ENCODE measurements at places on chromosomes 5 and 9.

GRCh38 chr5:81265101-81265500 lies 32.0 kb downstream of the CKMT2 start:
- DNase-seq, result no peak

DNA sequence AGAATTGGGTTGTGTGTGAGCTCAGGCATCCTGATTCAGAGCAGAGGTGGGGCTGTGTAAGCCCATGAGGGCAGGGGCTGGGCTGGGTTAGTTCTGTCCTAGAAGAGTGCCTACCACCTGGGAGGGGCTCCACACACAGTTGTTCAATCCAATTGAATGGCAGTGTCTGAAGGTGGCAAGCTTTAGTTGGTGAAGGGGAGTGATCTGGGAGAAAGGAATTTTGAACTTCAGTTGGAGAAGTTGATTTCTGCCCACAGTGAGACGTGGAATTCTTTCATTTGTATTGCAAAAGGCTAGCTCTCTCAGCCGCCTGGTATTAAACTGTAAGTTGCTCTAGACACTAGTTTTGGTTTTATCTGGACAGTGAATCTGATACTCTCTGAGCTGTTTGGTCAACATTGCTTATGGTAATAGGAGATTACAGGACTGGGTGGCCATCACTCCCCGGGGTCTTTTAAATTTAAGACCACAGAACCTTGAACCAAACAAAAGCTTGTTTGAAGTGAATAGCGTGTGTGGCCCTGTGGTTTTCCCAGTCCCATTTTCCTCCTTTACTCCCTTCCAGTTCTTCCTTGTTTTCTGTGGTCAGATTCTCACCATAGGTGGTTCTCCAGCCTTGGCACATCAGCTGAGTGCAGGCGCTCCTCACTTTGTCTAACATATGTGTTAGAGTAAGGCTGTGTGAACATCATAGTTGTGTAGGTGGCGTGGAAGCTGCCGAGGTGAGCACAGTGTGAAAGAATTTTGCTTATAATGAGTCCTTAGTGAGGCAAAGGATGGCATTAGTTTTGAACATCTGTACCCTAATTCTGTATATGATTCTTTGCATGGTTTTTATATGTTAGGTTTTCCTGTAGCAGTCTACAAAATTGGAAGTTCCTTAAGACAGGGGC lies 78.0 kb downstream of the ARHGAP26 start:
- DNase-seq, result no peak

DNA sequence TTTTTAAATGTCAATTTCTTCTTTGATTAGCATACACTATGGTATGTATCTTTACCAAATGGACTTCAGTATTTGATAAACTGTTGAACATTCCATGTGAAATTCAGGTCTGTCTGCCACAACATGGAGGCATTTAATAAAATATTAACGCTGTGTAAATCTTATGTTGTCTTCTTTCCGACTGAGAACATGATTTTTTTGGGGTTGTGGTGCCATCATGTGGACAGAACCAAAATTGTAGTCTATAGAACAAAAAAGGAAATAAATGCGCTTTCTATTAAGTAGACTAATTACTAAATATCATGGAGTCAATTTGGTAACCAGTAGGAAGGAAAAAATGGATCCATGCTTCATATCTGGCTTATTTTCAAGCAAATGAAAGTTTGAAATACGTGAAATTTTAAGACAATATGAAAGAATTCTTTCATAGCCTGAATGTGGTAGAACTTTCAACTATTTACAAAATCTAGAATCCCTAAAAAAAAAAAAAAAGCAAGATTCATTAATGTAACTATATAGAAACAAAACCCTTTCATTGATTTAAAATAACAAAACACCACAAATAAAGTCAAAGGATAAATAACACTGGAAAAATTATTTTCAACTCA lies 2.8 kb upstream of the PLK2 start:
- DNase-seq, result no peak

GRCh38 chr5:155850370-155850769 lies 476.6 kb upstream of the SGCD start:
- no peak for DNase-seq

- DNase-seq, result peak; percentile 46
Measured at GRCh38 chr9:126471084-126471624, 142.6 kb upstream of the LMX1B start.

DNA sequence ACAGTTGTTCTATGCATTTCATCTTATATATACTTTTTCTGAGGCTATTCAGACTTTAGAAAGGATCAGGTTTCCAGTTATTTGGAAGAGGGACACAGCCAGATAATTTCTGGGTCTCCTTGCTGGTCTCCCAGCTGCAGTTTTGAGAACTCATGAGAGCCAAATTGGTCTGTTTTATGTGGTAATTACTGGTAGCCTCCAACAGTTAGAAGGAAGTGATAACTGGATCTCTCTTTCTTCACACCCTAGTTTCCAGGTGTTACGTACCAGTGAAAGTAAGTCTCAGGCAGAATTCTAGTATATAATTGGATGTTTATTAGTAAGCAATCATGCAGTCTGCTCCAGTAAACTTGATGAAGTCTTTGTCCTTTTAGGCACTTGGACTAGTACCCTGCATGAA lies 63.2 kb upstream of the RPS23 start:
- DNase-seq, result no peak

- no peak for DNase-seq
Measured at GRCh38 chr5:66812291-66812690, 216.1 kb downstream of the MAST4 start.

- no peak for DNase-seq
Measured at GRCh38 chr9:14530841-14531240, 162.4 kb downstream of the ZDHHC21 start.

GRCh38 chr5:168578006-168578405 lies 1.2 kb downstream of the PANK3 start:
- no peak for DNase-seq

DNA sequence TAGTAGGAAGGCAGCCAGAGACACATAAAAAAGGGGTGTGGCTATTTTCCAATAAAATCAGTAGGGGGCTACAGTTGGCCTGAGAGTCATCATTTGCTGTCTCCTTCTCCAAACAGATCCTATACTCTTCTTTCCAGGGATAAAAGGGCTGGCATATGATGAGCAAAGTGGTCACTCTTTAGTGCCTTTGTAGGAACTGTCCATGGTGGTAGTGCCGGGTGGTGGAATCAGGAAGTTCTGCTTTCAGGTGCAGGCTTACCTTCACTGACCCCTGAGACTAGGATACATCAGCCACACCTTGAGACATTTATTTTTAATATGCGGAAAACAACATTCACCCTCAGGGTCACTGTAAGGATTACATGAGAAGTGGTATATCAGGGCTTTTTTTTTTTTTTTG lies 80.8 kb downstream of the ASTN2 start:
- DNase-seq, result no peak

- no peak for DNase-seq
Measured at GRCh38 chr5:116308391-116308790, 223.6 kb downstream of the COMMD10 start.

- DNase-seq, result no peak
Measured at GRCh38 chr5:65043843-65044359, 275.2 kb downstream of the CWC27 start.

- no peak for DNase-seq
Measured at GRCh38 chr5:19751326-19751725, 236.7 kb downstream of the CDH18 start.

GRCh38 chr5:7325975-7326913 lies 69.7 kb upstream of the ADCY2 start:
- DNase-seq, result no peak

- DNase-seq, result no peak
Measured at GRCh38 chr9:92642564-92642963, 27.4 kb downstream of the IPPK start.

- no peak for DNase-seq
Measured at GRCh38 chr5:67487862-67488261, 291.3 kb upstream of the CD180 start.
